GM20000 (cell line): ENCODE measurements at places on chromosomes 7 and 10.
A peak's percentile ranks its signal among the peaks of the same experiment; 100 is the strongest.

- no peak for DNase-seq
These were observed 162.9 kb downstream of the EGFR start for GRCh38 chr7:55181762-55182161.

GRCh38 chr7:32161708-32162107, 91.5 kb upstream of the PDE1C start:
- no peak for DNase-seq

DNA sequence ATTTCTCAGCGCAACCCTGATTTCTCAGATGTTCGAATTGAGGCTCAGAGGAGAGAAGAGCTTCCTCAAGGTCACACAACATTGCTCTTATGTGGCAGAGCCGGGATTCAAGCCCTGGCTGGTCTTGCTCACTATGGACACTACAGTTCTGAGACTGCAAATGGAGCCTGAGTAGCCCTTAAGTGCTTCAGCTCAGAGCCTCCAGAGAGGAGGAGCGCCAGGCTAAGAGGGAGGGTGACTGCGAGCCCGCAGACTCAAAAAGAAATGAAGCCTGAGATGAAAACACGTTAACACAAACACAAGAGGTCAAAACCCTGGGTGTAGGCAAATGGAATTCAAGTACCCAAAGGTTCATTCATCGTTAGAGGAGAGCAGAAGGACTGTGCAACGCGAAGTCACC, 13.9 kb downstream of the ARHGAP22 start:
- DNase-seq, result no peak

GRCh38 chr10:102657451-102657850, 13.2 kb downstream of the TRIM8 start:
- no peak for DNase-seq

- no peak for DNase-seq
These were observed 96.5 kb downstream of the DNAH11 start for GRCh38 chr7:21639206-21639868.

DNA sequence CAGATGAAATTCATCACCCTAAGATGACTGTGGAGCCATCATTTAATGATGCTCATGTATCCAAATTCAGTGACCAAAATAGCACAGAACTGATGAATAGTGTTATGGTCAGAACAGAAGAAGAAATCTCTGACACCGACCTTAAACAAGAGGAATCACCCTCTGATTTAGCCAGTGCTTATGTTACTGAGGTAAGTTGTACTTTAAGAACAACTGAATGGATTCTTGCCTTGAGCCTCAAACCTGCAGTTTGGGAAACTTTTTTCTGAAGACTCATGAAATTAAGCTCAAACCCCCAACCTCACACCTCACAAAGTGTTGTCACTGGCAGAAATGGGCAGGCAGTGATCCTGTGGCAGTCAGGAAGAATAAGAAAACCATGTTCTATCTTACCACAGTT, 25.6 kb downstream of the TMEM243 start:
- no peak for DNase-seq

DNA sequence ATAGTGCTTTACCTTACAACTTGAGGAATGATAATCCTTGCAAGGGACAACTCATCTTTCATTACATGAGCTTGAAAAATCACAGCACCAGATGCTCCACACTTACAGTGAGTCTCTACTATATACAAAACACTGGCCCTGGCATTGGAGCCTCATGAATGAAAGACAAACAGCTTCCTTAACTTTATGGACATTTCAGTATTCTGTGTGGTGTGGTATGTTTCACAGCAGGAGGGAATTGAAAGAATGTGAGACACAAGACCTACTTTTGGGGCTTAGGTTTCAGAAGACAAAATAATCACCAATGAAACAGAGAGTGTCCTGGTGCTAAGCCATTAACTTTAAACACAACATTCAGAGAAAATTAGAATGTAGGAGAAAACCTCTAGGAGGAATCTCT, 1249.6 kb downstream of the XPNPEP1 start:
- no peak for DNase-seq

DNA sequence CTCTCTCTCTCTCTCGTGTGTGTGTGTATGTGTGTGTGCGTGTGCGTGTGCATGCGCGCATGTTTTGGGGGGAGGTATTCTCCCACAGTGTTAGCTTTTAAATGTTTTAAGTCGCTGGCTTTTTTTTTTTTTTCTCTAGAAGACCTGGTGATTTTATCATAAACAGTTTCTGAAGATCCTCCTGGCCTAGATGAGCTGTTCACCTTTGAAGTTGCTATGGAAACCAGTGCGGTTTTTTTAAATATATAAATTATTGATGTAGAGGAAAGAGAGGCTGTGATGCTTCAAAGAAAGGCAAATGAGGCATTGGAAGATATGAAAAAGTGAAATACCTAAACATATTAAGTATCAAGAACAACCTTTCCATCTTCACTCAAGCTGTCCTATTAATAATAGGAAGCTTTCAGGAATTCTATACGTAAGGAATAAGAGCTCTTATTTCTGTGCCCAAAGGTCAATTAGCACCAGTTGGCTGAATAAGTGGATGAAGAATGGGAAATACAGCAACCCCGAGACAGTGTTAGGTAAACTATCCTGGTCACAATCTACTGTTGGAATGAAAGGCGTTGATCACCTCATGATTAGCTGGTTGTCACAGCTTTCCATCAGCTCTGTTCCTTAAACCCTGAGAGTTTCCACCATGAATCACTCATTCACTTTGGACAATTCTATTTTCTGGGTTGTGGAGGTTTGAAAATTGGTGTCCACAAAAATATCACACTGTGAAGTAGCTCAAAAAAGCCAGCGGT, 66.5 kb upstream of the SLC35G1 start:
- no peak for DNase-seq

GRCh38 chr10:128130051-128130450, 3.8 kb upstream of the MKI67 start:
- no peak for DNase-seq

DNA sequence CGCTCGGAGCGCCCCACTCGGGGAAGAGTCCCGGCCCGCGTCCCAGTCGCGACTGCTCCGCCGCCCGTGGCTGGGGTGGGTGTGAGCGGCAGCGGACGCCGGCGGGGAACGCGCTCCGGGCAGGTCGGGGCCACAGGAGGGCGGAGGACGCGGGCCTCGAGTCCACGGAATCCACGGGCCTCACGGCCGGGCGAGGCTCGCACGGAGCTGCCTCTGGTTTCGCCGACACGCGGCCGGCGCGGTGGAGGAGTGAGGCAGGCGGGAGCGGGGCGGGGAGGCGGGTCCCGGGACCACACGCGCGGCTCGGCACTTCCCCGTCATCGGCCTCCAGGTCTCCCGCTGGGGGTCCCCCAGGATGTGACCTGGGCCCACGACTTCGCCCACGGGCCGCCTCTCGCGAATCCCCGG, 533 bp upstream of the NKX6-2 start:
- DNase-seq, result peak; percentile 70

DNA sequence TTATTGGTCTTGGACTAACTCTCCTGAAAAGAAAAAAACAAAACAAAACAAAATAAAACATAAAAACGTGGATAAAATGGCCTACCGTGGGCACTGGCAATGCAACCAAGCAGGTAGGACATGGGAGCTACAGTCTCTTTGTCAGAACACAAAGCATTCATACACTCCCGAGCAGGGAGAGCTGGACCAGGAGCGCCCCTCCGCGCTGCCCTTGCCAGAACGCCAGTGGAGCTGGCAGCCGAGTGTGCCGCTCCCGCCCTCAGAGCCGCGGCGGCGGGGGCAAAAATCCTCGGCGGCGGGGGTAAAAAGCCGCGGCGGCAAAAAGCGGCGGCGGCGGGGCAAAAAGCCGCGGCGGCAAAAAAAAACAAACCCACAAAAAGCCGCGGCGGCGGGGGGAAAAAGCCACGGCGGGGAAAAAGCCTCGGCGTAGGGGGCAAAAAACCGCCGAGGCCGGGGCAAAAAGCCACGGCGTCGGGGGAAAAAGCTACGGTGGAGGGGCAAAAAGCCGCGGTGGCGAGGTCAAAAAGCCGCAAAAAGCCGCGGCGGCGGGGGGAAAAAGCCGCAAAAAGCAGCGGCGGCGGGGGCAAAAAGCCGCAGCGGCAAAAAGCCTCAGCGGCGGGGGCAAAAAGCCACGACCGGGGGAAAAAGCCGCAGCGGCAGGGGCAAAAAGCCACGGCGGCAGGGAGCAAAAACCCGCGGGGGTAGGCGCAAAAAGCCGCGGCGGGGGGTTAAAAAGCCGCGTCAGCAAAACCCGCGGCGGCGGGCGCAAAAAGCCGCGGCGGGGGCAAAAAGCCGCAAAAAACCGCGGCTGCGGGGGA, 418.1 kb downstream of the ZNF716 start:
- DNase-seq, result peak; percentile 2

DNA sequence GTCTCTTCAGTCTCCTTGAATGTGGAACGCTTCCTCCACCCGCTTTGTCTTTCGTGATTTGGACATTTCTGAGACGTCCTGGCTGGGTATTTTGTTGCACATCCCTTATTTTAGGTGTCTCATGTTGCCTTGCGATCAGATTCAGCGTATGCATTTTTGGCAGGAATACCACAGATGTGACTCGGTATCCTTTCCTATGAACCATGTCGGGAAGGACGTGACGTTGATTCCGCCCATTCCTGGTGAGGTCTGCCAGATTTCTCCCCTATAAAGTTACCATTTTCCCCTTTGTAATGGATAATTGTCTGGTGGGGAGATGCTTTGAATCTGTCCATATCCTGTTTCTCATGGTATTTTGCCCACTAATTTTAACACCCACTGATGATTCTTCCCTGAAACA, 49.6 kb downstream of the RBM17 start:
- no peak for DNase-seq

- peak; percentile 79 for DNase-seq
These were observed 38.0 kb downstream of the STARD3NL start for GRCh38 chr7:38215735-38216670.

- no peak for DNase-seq
These were observed 653.2 kb downstream of the PARD3 start for GRCh38 chr10:34161777-34162370.

DNA sequence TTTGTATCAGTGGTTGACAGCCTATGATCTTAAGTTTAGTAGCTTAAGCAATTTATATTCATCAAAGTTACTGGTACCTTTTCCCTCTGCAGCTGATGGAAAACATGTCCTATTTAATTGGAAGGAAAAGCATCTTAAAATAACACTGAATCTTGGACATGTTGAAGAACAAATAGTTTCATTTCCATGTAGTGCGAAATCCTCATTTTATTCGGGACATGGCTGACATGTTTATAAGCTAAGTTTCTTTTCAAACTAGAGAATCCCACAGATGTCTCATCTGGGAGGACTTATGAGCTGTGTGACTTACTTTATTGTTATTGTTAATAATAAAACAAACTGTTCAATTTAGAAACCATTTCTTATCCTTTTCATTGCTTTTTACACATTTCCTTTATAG, 461.0 kb downstream of the SUGCT start:
- DNase-seq, result no peak

DNA sequence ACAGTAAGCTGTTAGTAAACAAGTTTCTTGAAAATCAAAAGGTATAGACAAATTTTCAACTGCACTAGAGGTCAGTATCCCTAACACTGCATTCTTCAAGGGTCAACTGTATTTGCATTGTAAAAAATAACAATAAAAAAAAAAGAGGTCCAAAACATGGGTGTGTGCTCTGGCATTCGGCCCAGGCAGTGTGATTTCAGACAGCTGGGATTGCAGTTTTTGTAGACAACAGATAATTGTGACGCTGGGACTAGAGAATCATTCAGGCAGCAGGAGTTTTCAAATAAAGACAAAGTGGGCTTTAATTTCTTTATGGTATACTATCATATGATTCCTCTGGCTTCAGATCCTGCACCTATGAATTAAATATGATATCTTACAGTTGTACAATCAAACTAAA, 543.2 kb upstream of the SEMA3D start:
- no peak for DNase-seq

GRCh38 chr10:35471435-35471834, 133.7 kb upstream of the GJD4 start:
- no peak for DNase-seq

DNA sequence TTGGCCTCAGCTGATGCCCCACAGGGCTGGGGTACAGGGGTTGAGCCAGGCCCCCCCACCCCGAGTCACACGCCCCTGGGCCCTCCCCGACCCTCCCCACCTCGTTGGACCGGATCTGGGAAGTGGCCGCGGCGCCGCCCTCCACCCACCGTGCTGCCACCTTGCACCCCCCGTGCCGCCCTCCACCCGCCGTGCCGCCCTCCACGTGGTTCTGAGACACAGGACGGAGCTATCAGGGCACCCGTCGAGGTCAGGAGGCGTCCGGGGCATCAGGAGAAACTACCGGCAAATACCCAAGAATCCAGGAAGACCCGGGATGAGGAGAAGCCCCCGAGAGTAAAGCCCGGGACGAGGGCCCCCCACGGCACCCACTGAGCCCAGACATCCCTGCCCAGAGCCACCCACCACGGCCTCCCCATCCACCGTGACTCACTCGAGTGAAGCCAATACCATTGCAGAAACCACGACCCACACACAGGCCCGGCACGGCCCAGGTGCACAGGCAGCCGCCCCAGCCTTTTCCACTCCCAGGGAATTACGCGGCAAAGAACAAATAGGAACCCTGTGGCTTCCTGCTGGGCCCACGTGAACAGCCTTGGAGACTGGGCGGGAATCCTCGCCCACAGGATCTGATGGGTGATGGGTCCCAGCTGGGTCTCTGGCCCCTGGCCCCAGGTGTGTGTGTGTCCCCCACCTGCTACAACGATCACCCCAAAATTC, 34.0 kb downstream of the ADAP1 start:
- DNase-seq, result no peak

DNA sequence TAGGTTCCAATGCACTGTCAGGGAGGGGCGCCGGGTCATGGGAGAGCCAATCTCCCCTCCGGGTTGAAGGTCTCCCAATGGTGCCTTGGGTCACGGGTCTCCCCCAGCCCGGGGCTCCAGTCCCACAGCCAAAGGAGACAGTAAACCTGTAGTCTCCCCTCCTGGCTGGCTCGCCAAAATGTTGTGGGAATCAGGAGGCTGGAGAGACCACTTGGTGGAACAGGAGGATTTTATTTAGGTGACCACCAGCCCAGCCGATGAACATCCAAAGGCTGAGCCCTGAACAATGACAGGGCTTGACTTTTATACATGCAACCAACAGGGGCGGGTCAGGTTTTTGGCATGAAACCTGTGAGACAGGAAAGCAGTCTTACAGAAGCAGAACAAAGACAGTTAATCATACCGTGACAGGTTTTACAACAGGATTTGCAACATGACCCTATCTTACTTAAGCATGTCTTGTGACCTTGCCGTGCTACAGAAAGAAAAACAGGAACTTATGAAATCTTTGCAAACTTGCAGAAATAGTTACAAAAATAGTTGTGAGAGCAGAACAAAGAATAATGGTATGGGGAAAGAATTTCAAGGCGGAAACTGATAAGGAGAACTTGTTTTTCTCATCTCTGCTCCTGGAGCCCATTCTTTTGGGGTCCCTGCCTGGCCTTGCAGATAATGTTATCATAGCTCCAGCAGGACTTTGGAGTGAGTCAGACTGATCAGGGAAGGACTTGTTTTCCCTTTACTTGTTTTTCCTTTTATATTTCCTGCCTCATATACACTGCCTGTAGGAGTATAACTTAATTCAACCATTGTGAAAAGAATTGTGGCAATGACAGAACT, 7.1 kb downstream of the ERV3-1 start:
- DNase-seq, result no peak

- DNase-seq, result no peak
These were observed 338.8 kb upstream of the SHH start for GRCh38 chr7:156151078-156151477.

GRCh38 chr10:20271490-20271889, 455.3 kb downstream of the PLXDC2 start:
- DNase-seq, result no peak
